OCI-M1 (cell line): ENCODE measurements at places on chromosomes 11 and 22.

DNA sequence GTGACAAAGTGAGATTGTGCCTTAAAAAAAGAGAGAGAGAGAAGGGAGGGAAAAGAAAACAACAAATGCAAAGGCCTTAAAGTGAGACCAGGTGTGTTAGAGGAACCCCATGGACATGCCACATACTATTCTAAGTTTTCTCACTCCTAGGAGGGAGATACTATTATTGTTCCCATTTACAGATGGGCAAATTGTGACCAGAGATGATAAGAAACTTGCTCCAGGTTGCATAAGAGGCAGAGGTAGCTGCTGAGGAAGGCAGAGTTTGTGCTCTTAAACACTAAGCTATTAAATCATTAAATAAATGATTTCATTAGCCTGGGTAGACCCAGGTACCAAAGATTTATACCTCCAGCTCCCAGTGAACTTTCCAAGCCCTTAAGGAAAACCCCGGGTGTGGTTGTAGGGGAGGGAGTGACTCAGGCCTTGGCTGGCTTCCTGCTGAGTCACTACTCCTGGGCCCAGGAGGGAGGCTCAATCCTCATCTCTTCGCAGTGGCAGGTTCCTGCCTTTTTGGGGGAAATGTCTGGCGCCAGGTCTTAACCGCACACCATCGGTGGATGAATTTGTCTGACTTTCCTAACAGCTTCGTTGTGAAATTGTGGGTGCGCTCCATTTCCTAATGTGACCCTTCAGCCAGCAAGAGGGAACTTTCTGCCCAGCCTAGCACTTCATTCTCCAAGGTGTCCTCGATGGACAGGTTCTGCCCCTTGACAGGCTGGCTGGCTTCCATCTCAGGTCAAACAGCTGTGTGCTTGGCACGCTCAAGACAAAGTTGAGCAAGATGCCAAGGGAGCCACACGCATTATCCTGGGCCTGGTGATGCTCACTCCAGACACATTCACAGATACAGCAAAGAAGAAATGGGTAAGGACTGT is 33.4 kb upstream of the PTPRJ start:
- peak; percentile 76 for DNase-seq

DNA sequence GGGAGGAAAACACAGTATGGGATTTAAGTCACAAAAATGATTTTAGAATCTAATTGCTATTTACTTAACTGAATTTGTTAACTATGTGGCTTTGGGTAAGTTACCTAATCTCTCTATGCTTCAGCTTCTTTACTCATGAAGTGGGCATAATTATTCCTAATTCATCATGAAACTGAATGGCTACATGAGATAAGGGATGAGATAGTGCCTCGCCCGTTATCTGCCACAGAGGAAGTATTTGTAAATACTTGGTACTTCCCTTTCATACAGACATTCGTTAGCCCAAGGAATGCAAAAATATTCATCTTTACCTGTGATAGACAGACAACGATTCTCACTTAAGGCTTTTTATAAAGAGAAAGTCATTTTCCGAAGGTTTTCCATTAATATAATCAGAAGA is 221.2 kb upstream of the BLID start:
- peak; percentile 44 for DNase-seq

- no peak for DNase-seq
Measured at GRCh38 chr11:74669211-74670160, 61.7 kb downstream of the CHRDL2 start.

DNA sequence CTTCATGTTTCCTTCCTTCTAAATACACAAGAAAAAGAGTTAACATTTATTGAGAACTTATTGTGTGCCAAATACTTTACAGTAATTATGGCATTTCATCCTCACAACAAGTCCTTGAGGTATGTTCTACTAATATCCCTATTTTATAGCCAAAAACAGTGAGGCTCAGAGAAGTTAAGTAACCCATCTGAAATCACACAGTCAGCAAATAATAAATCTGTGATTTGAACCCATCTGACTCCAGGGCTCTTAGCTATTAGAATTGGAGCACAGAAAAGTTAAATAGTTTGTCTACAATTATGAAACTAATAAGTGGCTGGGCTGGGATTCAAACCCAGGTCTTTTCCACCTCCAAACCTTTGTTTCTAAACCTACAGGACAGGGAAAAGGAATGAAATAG is 36.5 kb upstream of the MYOD1 start:
- no peak for DNase-seq

DNA sequence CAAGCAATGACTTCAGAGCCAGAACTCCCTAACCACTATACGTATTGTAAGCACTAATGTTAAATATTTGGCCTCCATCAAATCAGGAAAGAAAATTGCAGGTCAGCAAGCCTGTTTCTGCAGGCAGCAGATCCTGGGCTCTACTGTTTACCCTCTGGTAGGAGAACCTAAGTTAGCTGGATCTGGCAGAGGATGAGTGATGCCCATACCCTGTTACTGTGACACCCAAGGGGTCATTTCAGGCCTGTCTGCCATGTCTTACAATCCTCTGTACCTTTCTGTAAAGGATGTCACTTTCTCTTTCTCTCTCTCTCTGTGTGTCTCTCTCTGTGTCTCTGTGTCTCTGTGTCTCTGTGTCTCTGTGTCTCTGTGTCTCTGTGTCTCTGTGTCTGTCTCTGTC is 106.9 kb downstream of the CSNK2A3 start:
- DNase-seq: no peak

DNA sequence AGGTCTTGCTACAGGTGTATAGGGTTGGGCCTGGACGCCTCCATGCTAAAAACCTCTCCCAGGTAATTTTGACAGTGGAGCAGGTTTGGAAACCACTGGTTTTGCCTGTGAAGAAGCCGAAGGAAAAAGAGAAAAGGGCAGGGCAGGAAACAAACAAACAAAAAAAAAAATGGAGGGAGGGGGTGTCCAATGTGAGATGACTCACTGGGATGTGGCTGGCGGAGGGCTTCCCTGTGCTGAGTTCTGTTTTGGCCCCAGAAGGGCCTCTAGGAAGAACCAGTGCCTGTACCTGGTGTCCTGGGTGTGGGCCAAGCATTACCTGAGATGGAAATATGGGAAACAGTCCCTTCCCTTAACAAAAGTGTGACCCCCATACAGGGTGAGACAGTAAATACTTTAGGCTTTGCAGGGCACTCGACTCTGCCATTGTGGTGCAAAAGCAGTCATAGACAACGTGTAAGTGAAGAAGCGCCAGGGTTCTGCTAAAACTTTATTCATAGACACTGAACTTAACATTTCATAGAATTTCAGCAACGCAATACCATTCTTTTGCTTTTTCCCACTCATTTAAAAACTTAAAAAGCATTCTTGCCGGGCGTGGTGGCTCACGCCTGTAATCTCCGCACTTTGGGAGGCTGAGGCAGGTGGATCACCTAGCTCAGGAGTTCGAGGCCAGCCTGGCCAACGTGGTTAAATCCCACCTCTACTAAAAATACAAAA is 9.5 kb upstream of the DGKZ start:
- DNase-seq: no peak

DNA sequence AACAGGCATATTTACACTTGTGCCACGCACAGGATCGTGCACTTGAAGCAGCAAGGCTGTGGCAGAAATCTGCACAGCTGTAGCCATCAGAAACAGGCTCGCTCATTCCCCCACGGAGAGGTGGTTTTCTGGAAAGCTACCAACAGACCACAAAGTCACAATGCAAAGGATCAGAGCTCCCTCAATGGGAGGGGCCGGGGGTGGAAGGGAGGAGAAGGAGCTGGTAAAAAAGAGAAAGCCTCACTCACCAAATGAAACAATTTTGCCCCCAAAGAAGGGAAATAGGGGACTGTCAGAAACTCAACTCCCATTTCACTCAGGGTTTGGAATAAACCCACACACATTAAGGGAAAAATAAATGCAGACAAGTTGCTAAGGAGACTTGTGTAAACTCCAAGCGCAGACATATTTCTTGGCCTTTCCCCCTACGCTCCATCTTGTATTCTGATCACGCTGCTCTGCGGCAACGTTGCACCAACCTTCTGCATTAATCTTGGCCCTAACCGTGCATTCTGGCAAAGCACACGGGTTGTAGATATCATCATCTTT is 43.2 kb upstream of the BLID start:
- DNase-seq: no peak

DNA sequence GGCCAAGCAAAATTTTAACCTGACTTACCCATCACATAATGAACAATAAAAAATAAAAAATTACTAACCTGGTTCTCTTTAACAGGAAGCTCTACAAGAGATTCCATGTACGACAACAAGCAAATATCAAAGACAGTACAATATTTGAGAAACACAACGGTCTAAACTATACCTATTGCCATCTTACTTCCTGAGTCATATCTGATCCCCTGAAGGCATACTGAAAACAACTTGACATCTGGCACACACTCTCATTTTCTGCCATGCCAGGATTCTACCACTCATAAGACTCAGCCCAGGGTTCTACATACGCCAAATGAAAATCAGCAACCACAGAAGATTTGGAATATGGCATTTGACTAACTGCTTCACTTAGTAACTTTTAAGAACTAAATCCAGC is 13.8 kb downstream of the DENND5A start:
- no peak for DNase-seq

DNA sequence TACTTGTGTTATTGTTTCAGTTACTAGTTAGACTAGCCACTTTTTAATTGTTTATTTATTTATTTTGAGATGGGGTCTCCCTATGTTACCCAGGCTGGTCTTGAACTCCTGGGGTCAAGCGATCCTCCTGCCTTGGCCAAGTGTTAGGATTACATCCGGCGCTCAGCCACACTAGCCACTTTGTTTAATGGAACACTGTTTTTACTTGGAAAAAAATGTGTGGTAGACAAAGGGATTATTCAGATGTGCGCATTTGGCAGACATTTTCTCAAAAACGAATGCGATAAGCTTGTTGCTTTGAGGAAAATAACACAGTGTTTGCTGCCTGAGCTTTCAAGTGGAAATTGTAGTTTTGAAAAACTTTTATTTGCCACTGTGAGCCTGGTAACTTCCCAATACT is 51.0 kb downstream of the CTNND1 start:
- no peak for DNase-seq

GRCh38 chr11:101555366-101555765 is 28.4 kb downstream of the TRPC6 start:
- DNase-seq: no peak

DNA sequence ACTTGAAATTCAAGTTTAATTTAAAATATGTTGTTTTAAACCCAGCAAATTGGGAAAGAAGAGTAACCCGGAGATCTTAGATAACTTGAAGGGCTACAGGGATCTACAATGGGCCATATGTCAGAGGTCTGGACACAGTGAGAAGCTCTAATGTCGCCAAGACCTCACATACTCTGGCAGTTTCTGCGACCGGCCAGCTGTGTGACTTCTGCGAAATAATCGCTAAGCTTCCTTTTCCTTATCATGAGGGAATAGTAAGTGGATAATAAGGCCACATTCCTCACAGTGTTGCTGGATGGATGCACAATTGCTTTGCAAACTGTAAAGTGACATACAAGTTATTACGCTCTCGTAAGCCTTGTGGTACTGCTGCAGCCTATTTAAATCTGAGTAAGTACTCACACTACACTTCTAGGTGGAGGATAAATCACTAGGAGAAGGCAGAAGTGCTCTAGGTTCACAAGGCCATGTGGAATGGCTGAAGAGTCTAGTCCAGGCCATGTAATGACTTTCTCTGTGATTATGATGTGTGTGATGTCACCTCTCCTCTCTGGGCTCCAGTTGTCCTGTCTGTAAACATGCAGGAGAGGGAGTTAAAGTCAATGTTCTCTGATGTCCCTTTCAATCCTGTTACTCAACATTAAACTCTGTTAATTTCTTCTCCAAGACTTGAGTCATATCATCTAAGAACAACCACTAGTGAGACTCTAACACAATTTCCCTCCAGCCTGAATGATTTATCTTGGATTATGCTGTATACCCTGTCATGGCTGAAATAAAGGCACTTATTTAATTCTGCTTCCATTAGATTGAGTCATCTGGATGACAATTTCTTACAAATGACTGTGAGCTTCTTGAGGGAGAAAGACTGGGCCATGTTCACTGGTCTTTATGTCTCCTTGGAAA is 192.6 kb upstream of the NARS2 start:
- DNase-seq: no peak
